ENCODE measurements at places on chromosomes 5 and 9. TPM values are rescaled to one million over a fixed set of nuclear protein-coding genes. Genes with fewer than 3 reads are reported as not detected.

AMBP gene
- polyA plus RNA-seq = 2.4 TPM

DNA sequence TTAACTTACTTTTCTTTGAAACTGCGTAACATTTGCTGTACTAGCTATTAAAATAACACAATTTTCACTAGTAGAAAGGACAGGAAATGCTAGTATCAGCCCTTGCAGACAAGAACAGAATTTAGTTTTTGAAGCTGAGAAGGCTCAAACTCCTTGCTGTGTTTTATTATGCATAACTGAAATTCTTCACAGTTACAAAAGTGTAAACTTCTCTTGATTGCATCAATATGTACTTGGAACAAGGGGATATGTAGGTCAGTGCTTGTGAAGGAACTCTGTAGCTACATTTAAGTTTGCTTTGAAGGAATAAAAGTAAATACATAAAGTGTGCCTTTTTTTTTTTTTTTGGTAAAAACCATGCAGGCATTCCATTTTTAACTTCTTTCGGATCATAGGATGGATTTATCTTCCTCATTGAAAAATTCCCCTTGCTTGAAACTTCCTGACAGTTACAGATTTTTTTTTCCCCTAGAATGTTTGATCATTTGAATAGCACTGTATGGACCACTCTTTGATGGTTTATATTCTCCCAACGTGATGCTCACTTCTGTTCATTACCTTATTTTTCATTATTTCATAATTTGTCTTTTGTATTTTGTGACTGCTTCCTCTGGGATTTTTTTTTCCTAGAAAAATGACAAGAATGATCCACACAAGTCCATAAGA is 94.9 kb upstream of the DAB2 start:
- DNase-seq = no peak

- no peak for DNase-seq
These were observed 278 bp upstream of the NIPSNAP3A start for GRCh38 chr9:104747245-104747564.

DNA sequence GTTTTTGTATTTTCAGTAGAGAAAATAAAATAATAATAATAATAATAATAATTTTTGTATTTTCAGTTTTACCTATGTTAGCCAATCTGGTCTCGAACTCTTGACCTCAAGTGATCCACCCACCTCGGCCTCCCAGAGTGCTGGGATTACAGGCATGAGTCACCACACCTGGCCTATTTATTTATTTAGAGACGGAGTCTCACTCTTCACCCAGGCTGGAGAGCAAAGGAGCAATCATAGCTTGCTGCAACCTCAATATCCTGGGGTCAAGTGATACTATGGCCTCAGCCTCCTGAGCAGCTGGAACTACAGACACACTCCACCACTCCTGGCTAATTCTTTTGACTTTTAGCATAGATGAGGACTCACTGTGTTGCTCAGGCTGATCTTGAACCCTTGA is 167.5 kb downstream of the TLE1 start:
- no peak for DNase-seq

DNA sequence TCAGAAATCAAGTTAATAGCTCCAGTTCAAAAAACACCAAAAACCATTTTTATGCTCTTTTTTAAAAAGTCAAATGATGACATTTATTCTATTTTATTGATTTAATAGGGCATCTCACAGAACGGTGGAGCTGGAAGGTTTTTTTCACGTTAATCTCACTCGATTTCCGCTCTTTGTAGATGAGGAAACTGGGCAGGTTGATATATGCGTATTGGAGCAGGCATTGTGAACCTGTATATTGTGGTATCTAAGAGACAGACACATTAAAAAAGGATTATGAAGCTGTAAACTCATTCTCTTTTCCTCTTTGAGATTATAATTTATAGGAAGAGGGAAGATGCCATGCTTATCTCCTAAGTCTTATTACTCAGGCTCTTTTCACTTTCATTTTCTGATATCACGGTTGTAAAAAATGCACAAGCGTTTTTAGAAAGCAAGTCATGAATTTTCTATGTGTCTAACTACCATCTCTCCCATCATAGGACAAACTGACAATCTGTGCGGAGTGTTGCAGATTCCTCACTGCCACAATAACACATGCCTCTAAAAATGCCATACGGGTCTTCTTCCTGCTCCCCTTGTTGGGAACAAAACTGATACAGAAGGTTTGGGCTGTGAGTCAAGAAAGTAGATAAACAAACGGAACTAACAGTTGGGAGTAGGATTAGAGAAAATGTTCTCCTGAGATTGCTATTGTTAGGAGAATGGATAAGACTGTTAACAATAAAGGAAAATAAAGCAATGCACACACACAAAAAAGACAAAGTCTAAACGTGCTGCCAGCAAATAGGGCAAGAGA is 1997.7 kb downstream of the MAT2B start:
- DNase-seq = no peak

GRCh38 chr9:135613946-135614805 is 25.2 kb downstream of the GLT6D1 start:
- no peak for DNase-seq

WDR41 gene
- 56.7 TPM for polyA plus RNA-seq

DNA sequence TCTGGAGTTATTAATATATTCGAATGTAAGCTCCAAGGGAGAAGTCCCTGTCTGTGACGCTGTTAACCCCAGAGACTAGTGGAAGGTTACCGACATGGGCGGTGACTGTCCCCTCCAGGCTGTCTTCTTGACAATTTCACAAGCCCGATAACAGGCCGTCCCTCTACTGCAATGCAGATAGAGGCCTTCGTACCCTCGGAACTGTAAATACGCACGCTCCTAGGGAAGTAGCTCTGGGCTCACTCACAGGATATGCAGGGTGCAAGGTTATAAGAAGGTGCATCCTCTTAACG is 680 bp upstream of the RFK start:
- DNase-seq = no peak

GRCh38 chr5:129174480-129174879 is 79.9 kb downstream of the ISOC1 start:
- no peak for DNase-seq

ROR2 gene
- polyA plus RNA-seq = 29.7 TPM

- DNase-seq = no peak
These were observed 16.3 kb upstream of the SPINK4 start for GRCh38 chr9:33223696-33224095.

PTPN3 gene
- polyA plus RNA-seq = 12.7 TPM

DNA sequence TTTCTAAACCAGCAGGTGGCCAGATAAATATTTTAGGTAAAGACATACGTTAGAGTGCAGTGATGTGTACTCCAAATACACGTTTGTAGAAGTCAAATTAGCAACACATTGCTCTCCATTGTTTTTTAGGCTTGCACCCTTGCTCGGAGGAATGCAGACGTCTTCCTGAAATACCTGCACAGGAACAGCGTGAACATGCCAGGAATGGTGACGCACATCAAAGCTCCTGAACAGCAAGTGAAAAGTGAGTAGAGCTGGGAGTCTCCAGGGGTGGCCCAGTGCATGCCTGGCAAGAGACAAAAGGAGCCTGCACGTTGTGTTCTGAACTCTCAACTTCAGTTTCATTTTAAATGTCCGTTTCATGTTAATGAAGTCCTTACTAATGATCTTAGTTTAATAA is 207.5 kb upstream of the OTULINL start:
- no peak for DNase-seq

DNA sequence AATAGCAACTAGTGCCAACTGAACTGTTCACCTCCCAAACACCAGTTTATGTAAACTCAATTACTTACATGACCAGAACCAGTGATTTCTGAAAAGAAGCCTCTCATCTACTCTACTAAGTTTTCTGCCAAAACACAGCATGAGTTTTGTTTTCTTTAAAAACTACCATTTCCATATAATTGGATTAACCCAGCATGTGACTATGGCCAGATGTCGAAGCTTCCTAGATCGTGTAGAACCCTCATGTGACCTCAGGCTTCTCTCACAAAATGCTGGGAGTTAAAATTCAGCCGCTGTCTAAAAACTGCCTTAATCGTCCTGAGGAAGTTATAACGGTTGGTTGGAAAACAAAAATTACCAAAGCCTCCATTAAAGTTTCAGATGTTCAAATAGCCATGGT is 303.5 kb downstream of the IRX1 start:
- DNase-seq = no peak

DNA sequence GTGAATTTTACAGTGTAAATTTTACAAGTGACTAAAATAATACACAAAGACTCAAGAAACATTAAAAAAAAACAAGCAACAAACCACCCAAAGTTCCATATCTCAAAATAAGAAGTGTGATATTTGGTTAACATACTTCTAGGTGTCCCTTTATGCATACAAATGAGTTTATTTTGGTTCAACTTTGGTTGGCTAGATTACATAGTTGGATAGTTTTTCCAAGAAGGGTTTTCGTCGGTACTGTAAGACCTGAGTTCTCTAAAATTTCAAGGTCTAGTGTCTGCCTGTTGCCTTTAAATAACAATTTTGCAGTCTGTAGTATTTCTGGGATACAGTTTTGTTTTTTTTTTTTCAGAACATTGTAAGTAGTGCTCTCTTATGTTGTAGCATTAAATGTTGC is 58.8 kb upstream of the JAK2 start:
- DNase-seq = no peak

RIOK2 gene
- polyA plus RNA-seq = 51.4 TPM

GRCh38 chr9:105187781-105188180 is 56.7 kb upstream of the SLC44A1 start:
- no peak for DNase-seq

GRCh38 chr9:104950838-104951237 is 22.9 kb upstream of the ABCA1 start:
- DNase-seq = no peak

GRCh38 chr5:171226864-171227263 is 82.2 kb upstream of the TLX3 start:
- no peak for DNase-seq

Measured in right lung (tissue), 10 donors.